ENCODE measurements at places on chromosomes 3 and 15.

- DNase-seq, result no peak
Measured at GRCh38 chr3:13405614-13406013, 14.5 kb downstream of the NUP210 start.

DNA sequence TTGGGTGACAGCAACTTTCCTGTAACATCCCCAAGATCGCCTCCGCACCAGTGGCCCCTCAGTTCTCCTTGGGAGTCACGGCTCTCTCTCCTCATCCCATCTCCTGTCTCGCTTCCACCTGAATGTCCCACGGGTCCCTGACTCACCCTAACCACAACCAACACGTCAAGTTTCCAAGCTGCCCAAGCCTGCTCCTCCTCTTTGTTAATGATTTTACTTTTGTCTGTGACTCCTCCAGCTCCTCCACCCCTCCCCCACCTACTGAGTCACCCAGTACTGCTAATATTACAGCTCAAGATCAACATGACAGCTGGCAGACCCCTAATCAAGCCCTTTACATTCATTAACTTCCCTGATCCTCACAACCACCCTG is 39.3 kb downstream of the BDH1 start:
- no peak for DNase-seq

DNA sequence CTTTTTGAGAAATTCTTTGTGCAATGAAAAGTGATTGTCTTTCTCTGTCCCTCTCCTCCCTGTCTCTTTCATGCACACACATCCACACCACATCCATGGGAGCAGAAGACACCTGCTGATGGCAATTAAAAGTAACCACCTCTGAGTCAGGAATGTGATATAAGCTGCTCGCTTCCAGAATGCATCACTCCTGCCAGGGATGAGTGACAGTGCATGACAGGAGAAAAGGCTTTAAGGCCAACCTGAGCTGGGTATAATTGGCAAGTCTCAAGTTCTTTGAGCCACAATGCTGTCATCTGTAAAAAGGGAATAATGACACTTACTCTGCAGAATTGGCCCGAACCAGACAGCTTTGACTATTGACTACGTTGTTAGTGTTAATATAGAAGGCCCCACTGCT is 59.6 kb downstream of the UBP1 start:
- no peak for DNase-seq

DNA sequence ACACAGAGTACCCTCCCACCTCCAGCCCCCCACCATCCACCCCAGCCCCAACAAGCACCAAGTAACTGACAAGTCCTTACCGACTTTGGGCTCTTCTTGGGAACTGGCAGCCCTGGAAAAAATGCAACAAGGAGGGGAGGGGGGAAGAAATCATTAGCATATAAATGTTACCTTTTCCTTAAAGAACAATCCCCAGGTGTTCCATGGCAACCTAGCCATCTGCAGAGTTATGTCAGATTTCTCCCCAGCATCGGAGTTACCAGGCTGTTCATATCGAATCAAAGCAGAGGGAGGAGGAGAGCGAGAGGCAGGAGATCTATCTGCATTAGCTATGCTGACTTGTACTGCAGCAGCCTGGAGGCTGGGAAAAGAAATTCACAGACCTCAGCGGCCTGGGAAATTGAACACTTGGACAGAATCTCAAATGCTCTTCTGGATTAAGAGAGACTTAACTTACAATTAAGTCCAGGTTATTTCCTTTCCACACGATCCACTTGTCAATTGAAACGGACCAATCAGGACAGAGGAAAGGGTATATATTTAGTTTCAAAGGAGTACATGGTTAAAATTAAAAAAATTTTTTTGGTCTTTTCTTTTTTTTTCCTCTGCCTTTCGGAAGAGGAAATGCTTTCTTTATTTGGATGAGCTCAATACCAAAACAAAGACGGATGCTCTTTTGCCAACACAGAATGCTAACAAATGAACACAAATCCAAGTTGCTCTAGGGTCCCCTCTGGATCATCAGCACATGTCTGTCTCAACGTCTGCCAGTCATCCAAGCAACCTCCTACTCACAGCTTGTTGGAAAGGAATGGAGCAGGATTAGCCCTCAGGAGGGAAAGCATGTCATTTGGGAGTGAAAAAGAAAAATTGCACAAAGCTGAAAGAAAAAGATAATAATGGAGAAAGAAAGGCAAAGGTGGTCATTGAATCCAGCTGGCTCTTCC is 637.1 kb downstream of the MAGI1 start:
- DNase-seq, result no peak

DNA sequence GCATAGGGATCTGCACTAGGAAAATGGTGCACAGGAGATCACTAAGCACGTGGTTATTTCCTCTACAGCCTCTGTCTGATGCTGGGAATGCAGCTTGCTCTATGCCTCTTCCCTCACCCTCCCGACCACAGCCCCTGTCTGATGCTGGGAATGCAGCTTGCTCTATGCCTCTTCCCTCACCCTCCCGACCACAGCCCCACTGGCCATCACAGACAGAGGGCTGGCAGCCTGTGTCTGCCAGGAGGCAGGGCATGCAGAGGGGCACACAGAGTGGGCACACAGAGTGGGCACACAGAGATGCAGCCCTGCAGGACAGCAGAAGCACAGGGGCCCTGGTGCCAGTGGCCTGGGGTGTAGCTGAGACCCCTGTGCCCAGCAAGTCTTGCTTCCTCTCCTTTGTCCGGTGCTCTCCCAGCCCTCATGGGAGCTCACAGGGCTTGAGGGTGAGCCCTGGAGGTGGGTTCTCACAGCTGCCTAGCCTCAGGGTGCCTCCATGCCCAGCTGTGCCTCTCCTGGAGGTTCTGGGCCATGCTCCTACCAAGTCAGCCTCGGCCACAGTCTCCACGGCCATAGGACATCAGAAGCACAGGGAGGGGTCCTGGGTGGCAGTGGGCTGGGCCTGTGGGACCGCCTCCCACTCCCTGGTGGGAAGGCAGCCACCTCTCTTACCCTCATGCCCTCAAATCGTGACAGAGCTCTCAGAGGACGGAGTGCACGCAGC is 65.8 kb downstream of the EXOG start:
- DNase-seq, result no peak

- DNase-seq, result no peak
Measured at GRCh38 chr3:36486009-36486795, 105.9 kb downstream of the STAC start.

DNA sequence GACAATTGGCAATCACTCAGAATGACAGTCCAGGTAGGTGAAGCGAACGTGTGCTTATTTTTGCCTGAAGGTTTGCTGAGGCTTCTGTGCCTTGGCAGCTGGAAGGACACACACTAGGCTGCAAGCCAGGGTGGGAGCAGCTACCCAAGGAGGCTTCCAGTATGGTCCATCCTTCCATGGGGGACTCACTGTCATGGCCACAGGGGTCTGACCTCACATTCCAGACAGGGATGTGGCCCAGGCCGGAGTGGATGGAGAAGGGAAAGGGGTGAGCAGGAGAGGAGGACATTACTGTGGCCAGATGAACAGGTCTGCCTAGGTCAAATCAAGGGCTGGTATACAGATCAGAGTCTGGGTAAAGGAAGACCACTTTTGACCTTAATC is 247.7 kb downstream of the ADAMTS17 start:
- DNase-seq, result no peak

GRCh38 chr3:13866041-13866965 is 13.6 kb downstream of the WNT7A start:
- no peak for DNase-seq

GRCh38 chr3:5191555-5192304 is 4.2 kb downstream of the EDEM1 start:
- DNase-seq, result no peak

DNA sequence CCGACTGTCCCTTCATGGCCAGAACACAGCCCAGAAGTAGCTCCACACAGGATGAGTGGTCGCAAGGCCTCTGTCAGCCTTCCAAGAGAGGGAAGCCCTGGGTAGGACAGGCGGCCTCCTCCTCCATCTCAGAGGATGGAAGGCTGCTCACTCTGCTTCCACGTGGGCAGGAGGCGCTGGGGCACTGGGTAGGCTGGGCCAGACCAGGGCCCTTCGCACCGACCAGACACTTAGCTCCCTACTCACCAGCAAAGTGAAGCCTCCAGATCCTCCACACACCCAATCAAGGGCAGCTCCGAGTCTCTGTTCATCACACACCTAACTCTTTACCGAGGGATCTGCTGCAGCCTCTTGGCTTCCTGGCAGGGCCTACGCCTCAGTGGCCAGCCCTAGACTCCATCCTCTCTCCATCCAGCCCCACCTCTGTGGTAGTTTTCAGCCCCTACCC is 24.3 kb upstream of the PLXNA1 start:
- no peak for DNase-seq

GRCh38 chr3:46628901-46629369 is 16.6 kb downstream of the FAM240A start:
- no peak for DNase-seq

DNA sequence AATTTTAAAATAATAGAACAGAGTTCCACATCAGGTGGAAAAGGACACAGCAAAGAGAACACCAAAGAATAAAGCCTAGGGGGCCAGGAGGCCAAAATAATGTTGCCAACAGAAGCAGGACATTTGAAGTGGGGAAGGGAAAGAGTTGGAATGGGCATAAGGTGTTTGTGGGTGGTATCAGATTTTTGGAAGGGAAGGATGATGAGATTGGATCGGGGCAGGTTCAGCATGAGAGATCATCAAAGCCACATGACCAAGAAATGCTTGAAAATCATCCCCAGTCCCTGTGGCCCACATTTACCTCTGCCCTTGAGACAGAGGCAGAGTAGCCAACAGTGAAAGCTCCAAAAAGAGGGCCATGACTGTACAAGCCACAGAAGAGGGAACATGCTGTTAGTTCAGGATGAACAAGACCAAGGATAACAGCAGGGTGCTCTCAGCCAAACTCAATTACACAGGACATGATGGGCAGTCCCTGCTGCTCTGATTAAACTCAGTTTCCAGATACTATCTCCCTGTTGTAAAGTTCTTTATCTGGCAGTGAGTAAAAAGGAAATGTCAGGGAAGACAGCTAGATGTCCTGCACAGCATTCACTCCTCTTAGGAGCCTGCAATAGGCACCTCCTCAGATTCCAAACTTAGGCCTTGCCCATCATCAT is 32.5 kb downstream of the RAB27A start:
- no peak for DNase-seq
